ENCODE measurements at places on chromosomes 7 and 10.

DNA sequence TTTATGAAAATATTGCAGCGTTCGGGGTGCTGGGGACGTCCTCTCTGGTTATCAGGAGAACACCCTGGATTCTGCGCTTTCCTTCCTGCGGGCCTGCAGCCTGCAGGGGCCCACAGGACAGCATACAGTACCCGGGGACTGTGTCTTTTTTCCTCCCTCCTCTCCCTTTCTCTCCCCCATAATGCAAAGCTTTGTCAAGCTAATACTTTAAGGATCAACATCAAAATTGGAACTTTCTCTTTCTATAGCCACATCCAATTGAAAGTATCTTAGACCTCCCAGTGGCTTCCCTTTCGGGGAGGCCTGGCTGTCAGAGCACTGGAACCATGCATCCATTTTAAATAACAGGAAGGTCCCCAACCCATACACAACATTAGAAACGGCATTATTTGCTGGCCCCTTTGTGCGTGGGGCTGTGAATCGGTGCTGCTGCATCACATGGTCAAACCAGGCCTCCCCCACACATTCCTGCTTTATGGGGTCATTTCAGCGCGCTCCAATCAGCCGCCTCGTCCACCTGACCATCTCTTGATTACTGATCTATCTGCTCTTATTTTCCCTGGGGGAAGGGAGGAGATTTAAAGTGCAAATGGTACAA is 505.1 kb downstream of the DNAJB6 start:
- DNase-seq: no peak

GRCh38 chr7:45173596-45174327 is 16.2 kb downstream of the RAMP3 start:
- no peak for DNase-seq

GRCh38 chr10:32348297-32349198 is 1.6 kb upstream of the EPC1 start:
- no peak for DNase-seq

GRCh38 chr10:60310740-60311139 is 78.9 kb downstream of the ANK3 start:
- no peak for DNase-seq

- DNase-seq: no peak
Measured at GRCh38 chr7:2723138-2723850, 35.3 kb downstream of the AMZ1 start.

- DNase-seq: no peak
Measured at GRCh38 chr7:135209225-135209834, 2.0 kb downstream of the WDR91 start.

GRCh38 chr7:33716581-33717477 is 188.5 kb upstream of the BMPER start:
- DNase-seq: no peak

DNA sequence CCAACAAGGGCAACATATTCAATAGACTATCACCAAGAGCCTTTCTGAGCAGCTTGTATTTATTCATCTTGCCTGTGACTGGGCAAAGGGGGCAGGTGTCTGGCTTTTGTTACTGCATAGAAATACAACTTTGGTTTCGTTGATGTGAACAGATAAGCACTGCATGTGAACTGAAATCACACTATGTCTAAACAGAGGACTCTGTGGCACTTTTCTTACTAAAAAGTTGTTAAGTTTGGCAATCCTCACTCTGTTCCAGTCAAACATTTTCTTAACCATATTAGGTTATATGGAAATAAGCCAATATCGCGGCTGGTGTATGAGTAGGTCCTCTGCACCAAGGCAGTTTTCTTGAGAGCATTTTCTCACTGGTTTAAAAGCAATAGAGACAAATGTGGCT is 48.5 kb downstream of the CALD1 start:
- DNase-seq: no peak

GRCh38 chr7:117870448-117871130 is 2.7 kb downstream of the CTTNBP2 start:
- no peak for DNase-seq

- DNase-seq: no peak
Measured at GRCh38 chr10:86523348-86523747, 1.8 kb upstream of the WAPL start.

GRCh38 chr10:92119340-92119739 is 171.5 kb downstream of the CPEB3 start:
- no peak for DNase-seq

DNA sequence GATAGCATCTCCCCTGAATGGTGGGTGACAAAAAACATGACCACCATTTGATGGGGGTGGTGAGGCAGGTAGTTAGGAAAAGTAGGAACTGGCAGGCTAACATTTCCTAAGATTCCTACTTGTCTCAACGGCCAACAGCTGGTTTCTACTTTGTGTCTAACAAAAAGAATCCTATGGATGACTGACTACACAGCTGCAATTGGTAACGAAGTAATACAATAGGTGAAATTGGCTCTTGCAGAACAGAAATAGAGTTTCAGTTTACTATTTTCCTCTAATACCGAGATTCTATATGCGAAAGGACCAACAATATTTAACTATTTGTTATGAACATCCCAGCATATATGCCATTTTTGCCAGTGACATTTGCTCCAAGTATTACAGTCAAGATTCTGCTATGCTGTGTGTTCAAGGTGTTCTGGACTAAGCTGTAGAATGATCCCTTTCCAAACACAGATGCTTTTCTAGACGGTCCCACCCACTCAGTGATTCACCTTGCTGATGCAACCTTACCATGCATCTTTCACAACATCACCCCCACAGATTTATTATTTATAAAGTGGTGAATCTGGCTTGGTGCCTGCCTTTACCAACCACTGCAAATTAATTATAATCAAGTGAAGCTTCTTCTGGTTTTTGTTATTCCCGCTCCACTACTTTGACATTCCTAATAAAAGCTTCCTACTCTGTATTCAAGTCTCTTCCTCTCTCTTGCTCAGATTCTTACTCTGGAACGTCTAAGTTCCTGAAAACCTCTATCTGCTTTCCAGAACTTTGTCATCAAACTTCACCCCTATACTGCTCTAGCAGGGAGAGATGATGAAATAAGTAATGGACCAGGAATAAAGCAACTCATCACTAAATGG is 16.8 kb downstream of the BBIP1 start:
- DNase-seq: peak; percentile 51

DNA sequence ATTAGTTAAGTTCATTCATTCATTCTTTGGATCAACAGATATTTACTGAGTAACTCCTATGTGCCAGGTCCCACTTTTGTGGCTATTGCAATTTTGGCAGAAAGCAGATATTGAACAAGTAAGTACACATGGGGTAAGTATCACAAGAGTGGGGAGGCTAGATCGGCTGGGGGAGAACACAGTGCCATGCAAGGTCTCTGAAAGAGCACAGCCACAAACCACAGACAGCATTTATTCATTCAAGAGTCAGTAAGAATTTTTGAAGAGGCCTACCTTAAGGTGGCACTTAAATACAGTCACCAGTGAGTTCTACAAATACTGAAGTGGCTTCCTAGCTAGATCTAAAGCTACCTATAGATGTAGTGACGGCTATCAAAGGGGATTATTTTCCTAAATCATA is 304.2 kb downstream of the RNLS start:
- DNase-seq: no peak

DNA sequence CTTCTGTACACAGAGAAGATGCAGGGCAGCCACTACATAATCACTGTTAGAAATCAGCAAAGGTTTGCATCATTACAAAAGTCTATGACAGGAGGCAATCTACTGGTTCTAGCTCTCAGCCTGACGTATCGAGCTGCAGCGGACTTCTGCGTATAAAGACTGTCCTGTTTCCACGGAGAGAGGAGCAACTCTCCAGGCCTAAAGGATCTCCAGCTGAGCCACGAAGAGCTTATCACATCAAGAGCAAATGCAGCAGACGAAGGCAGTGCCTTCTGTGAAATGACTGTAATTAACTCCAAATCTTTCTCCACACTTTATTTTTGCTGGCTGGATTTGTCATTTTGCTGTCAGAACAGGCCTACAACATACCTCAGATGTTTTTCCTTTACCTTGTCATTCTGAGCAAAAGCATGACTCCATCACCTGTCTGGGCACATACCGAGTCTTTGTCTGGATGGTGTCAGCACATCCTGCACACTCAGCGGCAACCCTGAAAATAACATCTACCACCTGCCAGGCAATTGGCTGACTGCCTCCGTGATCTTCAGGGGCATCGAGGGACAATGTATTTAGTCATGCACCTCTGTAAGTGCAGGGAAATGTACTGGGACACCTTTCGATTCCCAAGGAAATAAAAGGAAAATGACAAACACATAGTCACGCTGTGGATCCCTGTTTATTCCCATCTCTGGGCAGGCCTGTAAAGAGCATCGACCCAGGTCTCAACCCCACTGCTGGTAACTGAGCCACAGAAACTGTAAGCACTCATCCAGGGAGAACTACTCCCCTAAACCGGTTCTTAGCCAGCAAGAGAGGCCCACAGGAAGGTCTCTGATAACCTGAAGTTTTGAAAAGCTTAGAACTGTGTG is 26.3 kb upstream of the SH3PXD2A start:
- no peak for DNase-seq

GRCh38 chr7:123484199-123484598 is 50.2 kb downstream of the IQUB start:
- DNase-seq: no peak

- DNase-seq: no peak
Measured at GRCh38 chr10:33412653-33413361, 78.3 kb upstream of the NRP1 start.
